Stimulated activated CD8-positive, alpha-beta memory T cell treated with anti-CD3 and anti-CD28 coated beads, Interleukin-2, amount 100 ng/mL, for 1 hour (primary cell): ENCODE measurements at places on chromosomes 1 and 21.

GRCh38 chr1:222975472-222976122, 160.8 kb downstream of the DISP1 start:
- no peak for DNase-seq

DNA sequence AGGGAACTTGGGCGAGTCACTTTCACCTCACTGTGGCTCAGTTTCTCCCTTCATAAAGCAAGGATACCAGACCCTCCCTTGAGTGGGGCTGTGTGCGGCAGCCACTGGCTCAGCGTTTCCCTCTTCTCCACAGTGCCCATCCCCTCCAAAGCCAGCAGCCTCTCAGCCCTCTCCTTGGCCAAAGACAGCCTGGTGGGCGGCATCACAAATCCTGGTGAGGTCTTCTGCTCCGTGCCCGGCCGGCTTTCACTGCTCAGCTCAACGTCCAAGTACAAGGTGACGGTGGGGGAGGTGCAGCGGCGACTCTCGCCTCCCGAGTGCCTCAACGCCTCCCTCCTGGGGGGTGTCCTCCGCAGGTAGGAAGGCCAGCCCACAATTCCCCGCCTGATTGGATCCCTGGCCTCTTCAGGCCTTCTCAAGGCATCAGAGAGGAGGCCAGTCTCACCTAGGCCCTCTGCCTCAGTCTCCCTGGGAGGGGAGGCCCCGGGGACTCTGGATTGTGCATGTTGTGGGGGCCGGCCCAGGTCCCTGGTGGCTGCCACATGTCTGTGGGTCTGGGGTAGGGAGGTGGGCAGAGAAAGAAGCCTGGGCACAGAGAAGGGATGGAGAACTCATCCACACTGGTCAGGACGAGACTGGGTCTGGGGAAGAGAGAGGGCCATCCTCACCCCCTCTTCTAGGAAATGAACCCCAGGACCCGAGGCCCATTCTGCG, 15.2 kb downstream of the TFAP2E start:
- no peak for DNase-seq

DNA sequence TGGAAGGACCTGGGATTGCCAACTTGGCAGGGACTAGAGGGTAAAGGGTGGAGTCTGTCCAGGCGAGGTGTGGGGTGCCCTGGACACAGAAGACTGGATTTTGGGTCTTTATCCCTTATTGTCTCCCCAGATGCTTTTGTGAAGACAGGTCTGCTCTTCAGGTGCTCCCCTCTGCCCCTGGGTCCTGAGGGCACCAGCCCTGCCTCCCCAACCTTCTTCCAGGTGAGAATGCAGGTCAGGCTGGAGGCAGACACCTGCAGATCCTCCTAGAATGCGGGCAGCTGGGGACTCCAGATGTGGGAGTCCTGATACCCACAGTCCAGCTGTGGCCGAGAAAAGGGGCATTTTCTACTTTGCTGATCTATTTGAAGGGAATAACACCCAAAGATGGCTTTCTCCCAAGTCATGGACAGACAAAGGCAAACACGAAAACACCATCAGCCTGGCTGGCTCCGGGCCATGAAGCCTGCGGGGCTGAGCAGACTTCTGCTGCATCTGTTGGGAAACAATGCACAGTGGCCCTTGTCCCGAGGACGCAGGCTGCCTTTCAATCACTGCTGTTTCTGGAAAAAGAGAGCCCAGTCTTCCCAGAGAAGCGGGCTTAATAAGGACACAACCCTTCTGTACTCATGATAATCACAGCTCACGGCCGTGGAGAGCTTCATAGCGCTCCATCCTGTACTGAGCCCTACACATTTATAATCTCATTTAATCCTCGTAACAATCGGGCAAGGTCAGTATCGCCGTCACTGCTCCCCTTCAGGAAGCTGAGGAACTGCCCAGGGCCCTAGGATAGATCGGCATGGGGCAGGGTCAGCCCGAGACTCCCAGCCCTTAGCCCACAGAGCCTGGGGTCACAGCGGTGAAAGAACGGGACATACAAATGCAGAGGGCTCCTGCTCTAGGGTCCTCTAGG, 62.0 kb upstream of the ABCG1 start:
- DNase-seq, result no peak

DNA sequence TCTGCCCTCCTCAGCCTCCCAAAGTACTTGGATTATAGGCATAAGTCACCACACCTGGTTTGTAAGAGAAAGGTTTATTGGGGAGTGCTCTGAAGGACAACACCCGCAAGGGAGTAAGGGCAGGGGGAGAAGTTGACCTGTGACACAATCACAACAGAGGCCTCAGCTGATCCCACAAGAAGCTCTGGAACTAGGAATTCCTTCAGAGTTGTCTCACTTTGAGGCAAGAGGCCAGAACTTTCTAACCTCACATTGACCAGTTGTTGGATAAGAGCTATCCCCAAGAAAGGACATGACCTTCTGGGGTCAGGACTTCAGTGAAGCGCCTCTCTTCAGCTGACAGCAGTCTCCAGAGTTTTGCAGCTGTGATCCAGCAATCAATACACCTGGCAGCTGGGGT, 27.4 kb upstream of the RC3H1 start:
- no peak for DNase-seq

DNA sequence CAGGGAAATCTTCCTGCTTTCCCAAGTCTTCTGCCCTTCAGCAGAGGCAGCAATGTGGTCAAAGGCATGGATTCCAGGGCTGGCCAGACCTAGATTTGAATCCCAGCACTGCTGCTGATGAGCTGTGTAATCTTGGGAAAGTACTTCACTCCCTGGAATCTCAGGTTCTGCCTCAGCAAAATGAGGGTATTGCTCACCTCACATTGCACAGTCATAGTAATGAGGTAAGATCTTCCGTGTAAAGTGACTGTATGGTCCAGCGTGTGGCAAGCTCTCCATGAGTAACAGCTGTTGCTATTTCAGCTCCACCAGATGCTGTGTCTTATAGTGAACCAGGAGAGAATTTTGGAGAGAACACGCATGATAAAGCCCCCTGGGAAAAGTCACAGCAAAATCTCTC, 56.1 kb upstream of the F3 start:
- DNase-seq, result no peak

DNA sequence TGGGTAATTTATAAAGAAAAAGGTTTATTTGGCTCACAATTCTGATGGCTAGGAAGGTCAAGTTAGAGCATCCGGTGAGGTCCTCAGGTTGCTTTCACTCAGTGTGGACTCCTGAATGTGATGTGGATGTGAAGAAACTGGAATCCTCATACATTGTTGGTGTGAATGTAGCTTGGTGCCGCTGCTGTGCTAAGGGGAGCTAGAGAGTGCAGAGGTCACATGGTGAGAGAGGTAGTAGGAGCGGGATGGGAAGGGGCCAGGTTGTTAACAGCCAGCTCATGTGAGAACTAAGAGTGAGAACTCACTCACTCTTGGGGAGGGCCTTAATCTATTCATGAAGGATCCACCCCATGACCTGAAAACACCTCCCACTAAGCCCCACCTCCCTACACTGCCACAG, 21.8 kb downstream of the ITSN1 start:
- no peak for DNase-seq

DNA sequence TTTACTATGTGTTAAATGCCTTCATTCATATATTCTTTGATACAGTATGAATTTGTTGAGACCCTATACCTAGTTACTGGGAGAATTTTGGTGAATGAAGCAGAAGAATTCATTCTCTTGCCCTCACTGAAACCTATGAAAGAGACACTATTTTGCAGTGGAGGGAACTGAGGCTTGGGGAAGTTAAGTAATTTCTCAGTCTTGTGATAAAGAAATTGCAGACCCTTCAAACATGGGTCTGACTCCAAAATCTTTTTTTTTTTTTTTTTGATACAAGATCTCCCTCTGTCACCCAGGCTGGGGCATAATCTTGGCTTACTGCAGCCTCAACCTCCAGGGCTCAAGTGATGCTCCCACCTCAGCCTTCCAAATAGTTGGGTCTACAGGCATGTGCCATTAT, 132.1 kb downstream of the DNM3 start:
- no peak for DNase-seq

DNA sequence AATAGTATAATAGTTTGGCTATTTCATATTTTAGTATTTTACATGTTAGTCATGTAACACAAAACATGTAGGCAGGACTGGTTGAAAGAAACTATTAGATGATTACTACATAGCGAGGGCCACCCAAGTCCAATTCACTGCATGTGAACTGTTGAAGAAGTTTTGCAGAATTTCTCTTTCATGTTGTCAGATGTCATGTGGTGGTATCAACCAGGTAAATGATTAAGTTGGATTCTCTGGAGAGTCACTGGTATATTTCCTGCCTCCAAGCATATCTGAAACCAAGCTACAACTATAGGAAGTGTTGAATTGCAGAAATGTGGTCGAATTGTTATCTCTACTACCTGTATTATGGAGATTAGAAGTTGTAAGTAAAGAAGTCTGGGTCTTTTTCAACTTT, 137.8 kb upstream of the DPYD start:
- DNase-seq, result no peak
